ENCODE measurements at places on chromosomes 7 and 10. TPM values are rescaled to one million over a fixed set of nuclear protein-coding genes. Genes with fewer than 3 reads are reported as not detected.

NXPH1 gene
- not detected for total RNA-seq

ZNF804B gene
- not detected for total RNA-seq

NKX1-2 gene
- 0.36 TPM for total RNA-seq

SFTPA2 gene
- not detected for total RNA-seq

GNAI1 gene
- total RNA-seq = 8.8 TPM

NEURL1 gene
- not detected for total RNA-seq

CTAGE4 gene
- 2.1 TPM for total RNA-seq

SFTPA1 gene
- total RNA-seq = not detected

CLDN4 gene
- not detected for total RNA-seq

GLI3 gene
- 0.59 TPM for total RNA-seq

OR2A42 gene
- not detected for total RNA-seq

STAG3 gene
- total RNA-seq = 0.13 TPM

CFAP70 gene
- total RNA-seq = 4.1 TPM

SMO gene
- total RNA-seq = 9.0 TPM

UMAD1 gene
- 15.9 TPM for total RNA-seq

FKBP6 gene
- not detected for total RNA-seq

SLC25A40 gene
- total RNA-seq = 15.3 TPM

All from MG63 (cell line).